Hematopoietic multipotent progenitor cell treated with erythropoietin and hydrocortisone succinate and interleukin-3 and kit ligand, for 15 days (in vitro differentiated cells): ENCODE measurements at places on chromosomes 3 and 15.

DNA sequence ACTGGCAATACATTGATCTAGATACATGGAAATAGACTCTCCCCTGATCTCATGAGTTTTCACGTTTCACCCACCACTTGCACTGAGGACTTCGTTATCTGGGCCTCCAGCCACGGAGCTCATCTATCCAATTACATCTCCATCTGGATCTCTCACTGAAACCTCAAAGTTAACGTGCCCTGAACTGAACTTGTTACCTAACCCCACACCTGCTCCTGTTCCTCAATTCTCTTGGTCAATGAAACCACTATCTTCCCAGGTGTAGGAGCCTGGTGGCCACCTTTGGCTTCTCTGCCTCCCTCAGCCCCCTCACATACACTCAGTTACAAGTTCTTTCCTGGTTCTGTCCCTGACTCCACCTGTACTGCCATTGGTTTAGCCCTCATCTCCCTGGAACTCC lies 9.7 kb downstream of the DGKG start:
- no peak for DNase-seq

GRCh38 chr3:57937092-57937491 lies 71.1 kb upstream of the FLNB start:
- DNase-seq: no peak

DNA sequence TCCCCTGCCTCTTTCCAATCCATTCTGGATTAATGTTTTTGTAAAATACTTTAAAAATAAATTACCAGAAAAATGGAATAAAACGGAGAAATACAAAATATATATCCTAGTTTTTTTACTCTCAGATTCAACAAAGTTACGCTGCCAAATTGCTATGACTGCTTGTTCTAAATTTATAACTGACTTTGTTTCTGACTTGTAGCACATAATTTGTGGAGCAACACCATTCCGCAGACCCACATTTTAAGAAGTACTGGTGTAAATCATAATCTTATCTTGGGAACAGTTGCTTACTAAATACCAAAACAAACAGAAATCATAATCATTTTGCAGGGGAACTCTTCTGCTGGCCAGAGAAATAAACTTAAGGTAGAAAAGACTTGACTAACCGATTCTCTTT lies 339.4 kb upstream of the CBLB start:
- DNase-seq: no peak

DNA sequence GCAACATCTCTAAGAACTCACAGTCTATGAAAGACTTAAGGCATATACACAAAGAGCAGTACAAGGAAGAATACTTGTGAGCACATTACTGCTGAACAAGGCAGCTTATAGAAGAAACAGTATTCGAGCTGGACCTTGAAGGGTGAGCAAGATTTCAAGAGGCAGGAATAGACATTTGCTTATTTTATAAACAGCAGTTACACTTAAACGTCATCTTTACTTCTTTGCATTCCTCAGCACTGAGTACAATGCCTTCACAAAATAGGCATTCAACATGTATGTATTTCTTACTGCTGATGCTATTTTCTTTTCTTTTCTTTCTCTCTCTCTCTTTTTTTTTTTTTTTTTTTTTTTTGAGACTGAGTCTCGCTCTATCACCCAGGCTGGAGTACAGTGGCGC lies 205.8 kb downstream of the ZIC4 start:
- no peak for DNase-seq

- DNase-seq: no peak
Observed at GRCh38 chr3:49606427-49606826, 52.1 kb downstream of the BSN start.

- no peak for DNase-seq
Observed at GRCh38 chr15:40111888-40112287, 3.2 kb upstream of the BMF start.

- no peak for DNase-seq
Observed at GRCh38 chr15:66692391-66692790, 9.6 kb upstream of the SMAD6 start.

- DNase-seq: no peak
Observed at GRCh38 chr3:128973988-128974564, 19.8 kb downstream of the CFAP92 start.

DNA sequence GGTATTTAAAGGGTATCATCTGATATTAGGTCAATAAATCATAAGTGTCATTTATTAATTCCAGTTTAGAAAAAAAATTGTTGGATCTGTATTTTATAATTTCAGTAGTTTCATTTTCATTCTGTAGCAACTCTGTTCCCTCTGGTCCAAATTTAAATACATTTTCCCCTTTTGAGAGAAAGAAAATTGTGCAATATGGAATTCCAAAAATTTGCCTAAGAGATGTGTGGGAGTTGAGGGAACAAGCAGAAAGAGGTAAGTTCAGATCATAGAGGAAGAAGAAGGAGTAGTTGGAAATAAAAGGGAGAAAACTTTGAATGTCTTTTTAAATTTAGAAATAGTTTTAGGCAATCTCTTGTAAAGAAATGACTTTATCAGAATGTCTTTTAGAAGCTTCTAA lies 48.9 kb upstream of the MME start:
- no peak for DNase-seq

GRCh38 chr3:53860196-53860595 lies 13.8 kb downstream of the IL17RB start:
- DNase-seq: no peak

DNA sequence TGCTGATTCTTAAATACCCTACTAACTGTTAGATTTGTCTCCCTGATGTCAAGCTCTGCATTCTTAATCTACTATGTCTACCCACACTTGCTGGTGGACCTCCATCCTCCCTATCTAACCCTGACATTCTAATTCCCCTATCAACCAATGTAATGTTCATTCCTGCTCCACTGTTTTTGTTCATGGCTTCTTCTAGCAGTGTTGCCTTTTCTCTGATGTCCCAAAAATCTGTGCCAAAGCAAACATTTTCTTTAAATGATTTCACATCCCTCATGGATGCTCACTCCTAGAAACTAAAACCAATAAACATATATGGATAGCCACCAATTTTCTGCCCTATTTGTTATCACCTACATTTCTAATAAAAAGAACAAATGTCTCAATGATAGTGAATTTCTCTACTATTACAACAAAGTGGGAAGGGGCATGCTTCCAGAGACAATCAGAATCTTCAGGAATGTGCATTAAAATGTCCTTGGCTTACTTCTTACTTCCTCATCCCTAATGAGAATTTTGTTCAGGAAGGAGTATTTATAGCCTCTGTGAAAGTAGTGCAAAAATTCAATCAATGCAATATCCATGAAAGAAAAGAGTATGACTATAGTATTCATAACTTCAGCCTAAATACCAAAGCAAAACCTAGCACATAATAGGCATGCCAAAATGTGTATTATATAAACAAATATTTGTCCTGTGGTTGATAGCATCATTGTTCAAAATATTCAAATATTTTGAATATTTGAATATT lies 273.3 kb downstream of the ZNF385D start:
- DNase-seq: no peak

GRCh38 chr3:2929574-2929973 lies 180.6 kb downstream of the IL5RA start:
- DNase-seq: no peak

DNA sequence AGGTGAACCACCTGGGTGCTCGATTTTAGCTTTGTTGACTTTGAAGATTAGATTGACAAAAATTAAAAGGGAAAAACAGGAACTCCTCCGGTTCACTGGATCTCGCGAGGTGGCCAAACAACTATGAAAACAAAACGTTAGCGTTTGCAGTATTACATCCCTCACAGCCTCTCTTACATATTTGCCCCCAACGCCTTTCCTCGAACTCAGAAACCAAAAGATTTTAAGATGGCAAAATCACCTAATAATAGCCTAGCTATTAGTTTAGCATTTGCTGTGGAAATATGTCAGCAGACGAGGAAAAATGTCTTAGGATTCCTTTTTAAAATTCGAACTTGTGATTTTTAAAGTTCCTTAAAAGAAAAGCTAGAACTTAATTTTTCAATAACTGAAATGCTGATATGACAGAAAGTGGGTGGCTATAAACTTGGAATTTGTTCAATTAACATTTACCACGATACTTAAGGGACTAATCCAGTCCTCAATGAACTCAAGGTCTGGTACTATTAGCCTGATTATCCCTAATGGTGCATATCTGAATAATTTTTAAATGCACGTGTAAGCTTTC lies 491 bp upstream of the SENP7 start:
- DNase-seq: no peak

GRCh38 chr3:160400030-160400701 lies 716 bp downstream of the SMC4 start:
- peak; percentile 42 for DNase-seq

- DNase-seq: no peak
Observed at GRCh38 chr3:19735111-19735510, 198.9 kb downstream of the EFHB start.

DNA sequence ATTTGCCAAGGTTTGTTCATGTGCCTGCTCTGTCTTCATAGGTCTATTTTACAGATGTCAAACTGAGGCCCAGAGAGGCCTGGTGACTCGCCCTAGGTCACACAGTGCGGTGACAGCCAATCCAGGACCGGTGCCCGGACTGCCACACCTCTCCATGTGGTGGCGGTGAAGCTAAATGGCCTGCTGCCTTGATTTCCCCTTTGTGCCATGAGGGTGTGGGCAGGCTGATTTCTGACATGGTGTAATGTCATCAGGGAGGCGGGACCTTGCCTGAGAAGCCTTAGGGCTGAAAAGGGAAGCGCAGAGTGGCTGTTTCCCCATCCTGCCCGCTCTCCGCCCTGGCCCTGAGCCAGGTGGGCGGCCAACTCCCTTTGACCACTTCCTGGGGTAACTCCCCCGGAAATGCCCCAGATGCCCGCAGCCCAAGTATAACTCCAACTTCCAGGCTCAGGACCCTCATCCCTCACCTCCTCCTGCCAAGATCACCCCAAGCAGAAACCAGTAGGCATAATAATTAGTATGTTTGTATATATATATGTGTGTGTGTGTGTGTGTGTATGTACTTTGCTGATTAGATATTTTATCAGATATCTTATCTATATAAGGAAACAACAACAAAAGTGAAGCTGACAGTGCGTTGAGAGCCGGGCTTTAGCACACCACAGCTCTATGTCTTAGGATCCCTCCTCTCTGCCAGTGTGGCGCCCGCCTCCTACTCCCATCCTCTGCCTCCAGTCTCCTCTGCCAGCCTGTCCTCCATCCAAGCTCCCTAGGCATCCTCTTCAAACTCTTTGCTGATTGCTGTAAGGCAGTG lies 63.9 kb downstream of the IQSEC1 start:
- DNase-seq: no peak
